ENCODE measurements at places on chromosomes 7 and 10.

DNA sequence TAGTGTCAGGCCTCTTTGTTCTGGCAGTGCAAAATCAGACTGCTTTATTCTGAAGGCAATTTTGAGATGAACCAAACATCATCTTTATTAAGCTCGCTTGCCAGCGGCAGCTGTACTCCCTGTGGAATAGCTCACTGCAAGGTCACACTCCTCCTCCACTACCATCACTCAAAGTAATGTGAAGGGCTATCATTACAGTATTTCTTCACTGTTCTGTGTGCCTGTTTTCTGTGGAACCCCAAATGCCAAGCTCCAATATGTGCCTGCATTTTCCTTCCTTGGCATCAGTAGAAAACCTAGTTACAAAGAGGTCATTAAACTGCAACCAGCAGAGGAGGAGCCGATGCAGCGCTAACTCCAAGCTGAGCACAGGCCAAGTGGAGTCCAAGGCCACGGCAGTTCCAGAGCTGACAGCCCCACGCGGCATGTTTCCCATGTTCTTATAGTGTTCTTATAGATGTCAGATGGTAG lies 21.4 kb downstream of the BCCIP start:
- DNase-seq = no peak

DNA sequence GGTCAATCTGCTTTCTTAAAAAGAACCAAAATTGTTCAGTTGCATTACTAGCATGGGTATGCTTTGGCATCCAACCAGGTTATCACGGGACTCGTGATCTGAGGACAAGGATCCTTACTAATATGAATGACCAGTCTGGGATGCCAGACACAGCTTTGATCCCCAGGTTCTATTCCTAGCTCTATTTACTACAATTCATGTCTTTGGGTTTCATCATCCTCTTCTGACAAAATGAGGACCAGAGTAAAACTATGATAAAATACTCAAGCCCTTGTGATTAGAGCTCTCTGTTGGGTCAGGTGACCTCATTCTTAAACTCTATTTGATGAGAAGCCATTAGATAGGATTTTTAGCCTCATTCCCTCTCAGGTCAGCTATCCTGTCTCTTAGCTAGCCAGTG lies 119.8 kb downstream of the SLC25A13 start:
- DNase-seq = no peak

GRCh38 chr10:106424981-106425380 lies 739.5 kb downstream of the SORCS1 start:
- no peak for DNase-seq

GRCh38 chr7:121049028-121049791 lies 60.7 kb downstream of the CPED1 start:
- no peak for DNase-seq

DNA sequence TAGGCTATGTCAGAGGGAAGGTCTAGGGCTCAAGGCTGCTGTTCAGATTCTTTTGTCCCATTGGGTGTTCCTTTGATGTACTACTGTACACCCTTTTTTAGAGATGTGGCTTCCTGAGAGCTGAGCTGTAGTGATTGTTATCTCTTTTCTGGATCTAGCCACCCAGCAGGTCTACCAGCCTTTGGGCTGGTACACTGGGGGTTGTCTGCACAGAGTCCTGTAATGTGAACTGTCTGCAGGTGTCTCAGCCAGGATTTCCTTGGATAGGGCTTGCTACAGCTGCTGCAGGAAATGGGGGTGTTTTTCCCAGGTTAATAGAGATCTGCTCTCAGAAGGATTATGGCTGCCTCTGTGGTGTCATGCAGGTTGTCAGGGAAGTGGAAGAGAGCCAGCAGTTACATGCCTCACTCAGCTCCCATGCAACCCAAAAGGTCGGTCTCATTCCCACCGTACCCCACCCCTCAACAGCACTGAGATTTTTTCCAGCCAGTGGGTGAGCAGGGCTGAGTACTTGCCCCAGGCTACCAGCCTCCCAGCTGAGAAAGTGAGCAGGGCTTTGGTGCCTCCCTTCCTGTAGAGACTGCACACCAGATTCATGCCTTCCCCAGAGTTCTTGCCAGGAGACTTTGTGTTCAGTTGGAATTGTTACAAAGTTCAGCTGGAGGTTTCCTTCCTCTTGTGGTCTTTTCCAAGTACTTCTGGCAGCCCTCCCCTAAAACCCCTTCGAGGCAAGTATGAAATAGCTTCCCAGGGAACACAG lies 63.3 kb downstream of the ZNF107 start:
- no peak for DNase-seq

- DNase-seq = no peak
Observed at GRCh38 chr7:82674268-82674667, 230.7 kb upstream of the CACNA2D1 start.

- no peak for DNase-seq
Observed at GRCh38 chr10:1257274-1257673, 201.1 kb downstream of the WDR37 start.

DNA sequence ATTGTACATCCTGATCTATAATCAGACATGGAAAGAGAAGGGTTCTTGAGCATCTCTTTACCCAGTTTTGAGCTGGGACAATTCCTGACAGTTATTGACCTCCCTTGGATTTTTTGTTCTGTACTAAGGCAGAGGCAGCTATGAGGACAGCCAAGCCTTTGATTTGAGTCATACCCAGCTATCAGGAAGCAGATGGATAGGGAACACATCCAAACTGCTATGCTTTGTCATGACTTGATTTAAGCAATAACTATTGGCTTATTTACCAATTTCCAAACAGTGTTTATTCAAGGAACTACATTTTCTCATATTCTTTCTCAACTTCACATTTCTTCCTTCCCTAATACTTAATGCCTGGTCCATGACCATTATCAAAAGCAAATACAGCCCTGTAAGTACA lies 396.4 kb upstream of the STEAP1 start:
- no peak for DNase-seq

- peak; percentile 25 for DNase-seq
Observed at GRCh38 chr10:96565774-96566173, 21.0 kb downstream of the TM9SF3 start.

- DNase-seq = no peak
Observed at GRCh38 chr7:2202901-2203765, 29.6 kb downstream of the MAD1L1 start.

- DNase-seq = no peak
Observed at GRCh38 chr10:11841375-11841774, 18.2 kb downstream of the PROSER2 start.

DNA sequence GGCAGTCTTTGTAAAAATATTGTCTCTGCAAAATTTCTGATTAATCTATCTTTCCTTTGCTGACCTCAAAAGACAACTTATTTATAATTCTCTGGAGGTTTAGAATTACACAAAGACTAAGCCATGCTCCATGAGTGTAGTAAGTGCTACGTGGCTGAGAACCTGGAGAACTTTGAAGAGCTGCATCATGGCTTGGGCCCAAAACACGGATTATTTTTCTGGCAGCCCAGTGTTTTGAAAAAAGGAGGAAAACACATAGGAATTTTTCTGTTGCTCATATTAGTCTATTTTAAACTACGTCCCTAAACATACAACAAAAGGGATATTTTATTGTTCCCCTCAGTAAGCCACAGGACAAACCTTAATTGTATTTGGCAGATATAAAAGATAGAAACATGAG lies 360.7 kb upstream of the MYO3A start:
- no peak for DNase-seq

GRCh38 chr10:59648711-59649201 lies 60.9 kb downstream of the SLC16A9 start:
- DNase-seq = no peak

- no peak for DNase-seq
Observed at GRCh38 chr7:120615703-120616102, 242.2 kb downstream of the TSPAN12 start.

DNA sequence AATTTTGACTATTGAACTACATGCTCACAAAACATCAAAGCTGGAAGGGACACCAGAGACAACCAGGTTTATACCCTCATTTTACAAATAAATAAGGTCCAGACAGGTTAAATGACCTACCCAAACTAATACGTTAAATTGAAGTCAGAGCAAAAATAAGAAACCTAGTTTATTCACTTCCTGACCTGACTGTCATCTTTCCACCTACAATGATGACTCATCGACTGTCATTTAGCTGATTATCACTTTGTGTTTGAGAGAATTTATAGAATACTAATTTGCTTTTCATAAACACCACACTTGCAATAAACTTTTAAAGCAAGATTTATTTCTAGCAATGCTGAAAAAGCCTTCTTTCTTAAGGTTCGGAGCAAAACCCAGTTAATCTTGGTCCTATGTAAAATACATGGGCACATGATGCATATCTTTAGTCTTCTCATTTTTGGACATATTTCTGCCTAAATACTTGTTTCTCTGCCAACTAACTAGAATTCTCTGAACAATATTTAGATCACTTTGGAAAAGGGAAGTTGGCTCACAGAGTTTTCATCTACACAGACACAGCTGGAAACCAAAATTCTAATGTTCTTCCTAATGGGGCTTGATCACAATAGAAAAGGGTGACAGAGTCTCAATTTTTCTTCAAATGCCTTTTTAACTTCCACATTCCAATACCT lies 16.7 kb upstream of the LRRN3 start:
- no peak for DNase-seq
